ENCODE measurements at places on chromosomes 7 and 10.

GRCh38 chr10:103367379-103367781, 396 bp upstream of the TAF5 start:
- DNase-seq, result no peak

- no peak for DNase-seq
Measured at GRCh38 chr7:130421684-130422083, 19.1 kb downstream of the CEP41 start.

DNA sequence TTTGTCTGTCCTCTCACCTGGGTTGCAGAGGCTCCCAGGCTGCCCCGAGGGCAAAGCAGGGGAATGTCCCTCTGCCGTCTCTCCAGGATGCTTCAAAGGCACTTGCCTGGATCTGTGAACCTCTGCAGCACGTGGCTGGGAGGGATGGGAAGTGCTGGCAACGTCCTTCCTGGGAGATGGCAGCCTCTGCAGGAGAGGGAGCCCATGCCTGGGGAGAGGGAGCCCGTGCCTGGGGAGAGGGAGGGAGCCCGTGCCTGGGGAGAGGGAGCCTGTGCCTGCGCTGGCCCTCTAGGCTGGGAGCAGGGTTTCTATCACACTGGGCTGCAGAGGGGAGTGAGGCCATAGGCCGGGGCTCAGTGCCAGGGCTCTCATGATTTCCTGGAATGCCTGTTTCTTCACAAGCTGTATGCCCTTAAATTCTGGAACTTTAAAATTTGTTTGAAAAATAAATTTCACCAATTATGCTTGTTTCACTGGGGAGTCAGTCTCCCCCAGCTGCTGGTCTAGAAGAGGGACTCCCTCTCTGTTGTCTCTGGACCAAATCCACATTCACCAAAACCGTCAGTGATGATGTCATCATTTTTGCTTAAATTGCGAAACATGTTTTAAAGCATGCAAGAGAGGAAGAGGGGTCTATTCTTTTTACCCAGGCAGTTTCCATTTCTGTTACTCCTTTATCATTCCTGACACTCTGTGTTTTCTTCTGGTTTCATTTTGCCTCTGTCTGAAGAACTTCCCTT, 135.7 kb downstream of the DNAJB6 start:
- DNase-seq, result no peak

DNA sequence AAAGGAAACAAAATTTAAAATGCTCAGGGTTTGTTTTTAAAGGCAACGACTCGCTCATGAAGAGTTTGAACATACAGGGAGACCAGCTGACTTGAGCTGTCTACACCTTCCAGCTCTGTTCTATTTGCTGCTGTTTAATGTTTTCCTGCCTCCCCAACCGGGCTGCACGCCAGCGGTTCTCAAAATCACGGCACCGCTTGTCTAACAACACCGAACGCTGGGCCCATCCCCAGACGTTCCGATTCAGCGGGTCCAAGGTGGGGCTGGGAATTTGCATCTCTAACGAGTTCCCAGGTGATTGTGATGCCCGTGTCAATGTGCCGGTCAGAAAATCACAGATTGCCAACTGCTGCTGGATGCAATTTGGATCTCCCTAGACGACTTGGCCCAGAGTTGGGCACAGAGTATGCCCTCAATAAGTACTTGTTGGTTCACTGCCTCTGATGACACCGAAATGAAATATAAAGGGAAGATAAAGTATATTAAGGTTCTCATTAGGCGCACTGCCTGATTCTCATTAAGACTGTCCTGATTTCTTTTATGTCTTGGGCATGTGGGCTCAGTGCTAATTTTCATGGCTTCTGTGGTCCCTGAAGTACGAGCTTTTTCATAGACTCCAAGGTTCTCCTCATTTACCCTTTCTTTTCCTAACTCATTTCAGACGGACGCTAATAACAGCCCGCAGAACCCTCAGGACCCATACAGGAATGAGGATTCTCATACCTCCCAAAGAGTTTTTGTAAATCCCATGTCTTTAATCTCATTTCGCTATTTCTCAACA, 28.5 kb downstream of the CELF2 start:
- DNase-seq, result no peak

DNA sequence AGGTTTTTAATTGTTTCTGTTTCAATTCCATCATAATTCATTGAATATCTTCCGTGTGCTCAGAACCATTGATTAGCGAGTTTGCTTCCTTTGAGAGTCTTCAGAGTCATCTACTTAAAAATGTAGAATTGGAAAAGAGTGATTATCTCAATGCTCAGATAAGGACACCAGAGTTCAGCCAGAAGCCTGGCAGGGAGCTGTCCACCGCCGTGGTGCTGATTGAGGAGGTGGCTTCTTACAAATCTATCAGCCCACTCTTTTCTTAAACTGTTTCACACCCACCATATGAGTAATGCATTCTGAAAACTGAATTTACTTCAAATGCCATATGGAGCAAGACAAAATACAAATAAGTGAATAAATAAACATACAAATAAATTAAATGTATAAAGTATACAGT, 79.3 kb downstream of the INSYN2A start:
- DNase-seq, result no peak

DNA sequence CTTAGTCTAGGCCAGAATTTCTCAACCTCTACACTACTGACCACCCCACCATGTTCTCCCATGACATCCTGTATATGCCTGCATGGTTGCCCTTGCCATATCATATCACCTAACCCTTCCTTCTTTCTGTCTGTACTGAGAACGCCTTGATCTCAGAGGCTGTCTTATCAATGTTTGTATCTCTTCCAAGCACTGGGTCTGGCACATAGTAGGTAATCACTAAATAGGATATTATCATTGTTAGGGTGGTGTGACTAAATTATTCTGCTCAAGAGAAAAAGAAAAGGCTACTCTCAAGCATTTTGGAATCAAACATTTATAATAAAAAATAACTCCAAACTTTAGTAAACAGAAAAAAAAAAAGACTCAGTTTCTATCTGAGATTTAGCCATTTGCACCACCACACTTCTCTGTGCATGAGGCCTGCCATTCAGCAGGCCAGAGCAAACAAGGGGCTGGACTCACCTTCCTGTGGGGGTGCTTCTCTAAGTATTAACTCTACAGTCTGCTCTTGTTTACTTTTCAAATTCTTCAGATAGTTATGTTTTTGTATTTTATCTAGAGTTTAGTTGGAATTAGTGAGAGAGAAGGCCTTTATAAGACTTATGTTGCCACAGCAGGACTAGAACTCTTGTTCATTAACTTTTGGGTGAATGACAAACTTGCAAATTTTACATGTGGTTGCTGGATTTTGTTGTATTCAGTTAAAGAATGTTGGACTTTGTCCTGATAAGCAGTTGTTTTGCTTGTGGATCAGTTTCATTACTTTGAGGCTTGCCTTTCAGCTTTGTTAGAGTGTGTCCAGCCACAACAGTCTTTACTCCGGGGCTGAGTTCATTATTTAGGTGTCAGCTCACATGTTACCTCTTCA, 5.4 kb downstream of the AGBL3 start:
- DNase-seq, result no peak

DNA sequence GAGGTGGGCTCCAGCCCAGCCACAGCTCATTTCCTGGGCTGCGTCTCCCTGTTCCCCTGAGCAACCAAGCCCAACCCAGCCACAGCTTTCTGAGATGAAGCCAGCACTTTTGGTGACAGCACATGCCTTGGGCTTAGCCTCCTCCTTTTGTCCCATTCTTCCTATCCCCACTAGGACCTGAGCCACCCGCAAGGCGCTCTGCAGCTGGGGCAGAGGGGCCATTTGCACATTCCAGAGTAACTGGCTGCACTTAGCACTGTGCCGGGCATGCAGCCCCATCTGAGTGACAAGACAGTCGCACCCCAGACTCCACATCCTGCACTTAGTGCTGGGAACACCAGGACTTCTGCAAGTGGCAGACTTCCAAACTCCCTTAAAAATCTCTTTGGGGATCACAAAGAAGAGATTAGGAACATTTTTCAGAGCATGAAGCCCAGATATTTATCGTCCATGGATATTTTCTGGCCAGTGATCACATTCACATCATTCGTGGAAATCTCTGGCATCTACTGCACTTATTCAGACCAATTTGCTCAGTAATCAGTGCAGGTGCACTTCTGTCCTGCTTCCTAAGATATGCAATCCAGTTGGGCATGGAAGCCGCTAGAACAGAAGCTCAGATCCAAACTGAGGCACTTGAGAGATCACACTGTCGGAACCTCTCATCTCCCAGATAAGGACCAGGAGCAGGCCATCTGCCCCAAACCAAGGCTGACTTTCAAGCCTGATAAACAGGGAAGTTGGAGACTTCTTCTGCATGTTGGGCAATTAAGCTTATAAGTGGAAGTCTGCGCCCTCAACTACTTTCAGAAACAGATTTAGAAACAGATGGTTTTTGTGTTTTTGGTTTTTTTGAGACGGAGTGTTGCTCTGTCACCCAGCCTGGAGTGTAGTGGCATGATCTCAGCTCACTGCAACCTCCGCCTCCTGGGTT, 26.4 kb downstream of the CHST15 start:
- no peak for DNase-seq

GRCh38 chr7:95066737-95067530, 159.5 kb downstream of the PPP1R9A start:
- DNase-seq, result no peak

GRCh38 chr7:152602962-152603361, 73.0 kb downstream of the XRCC2 start:
- no peak for DNase-seq

DNA sequence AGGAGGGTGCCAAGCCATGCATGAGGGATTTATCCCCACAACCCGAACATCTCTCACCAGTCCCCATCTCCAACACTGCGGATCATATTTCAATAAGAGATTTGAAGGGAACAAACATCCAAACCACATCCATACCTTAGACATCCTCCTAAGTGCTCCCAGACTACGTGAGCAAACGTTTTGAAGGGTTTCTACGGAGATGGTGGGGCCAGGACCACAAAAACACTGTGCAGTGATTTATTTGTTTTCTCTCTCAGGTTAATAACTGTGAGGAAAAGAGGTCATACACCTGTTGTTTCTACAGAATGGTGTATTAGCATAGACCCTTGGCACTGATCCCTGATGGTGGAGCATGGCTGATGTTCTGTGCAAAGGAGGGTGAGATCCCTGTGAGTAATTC, 277.8 kb downstream of the FRMD4A start:
- DNase-seq, result no peak

DNA sequence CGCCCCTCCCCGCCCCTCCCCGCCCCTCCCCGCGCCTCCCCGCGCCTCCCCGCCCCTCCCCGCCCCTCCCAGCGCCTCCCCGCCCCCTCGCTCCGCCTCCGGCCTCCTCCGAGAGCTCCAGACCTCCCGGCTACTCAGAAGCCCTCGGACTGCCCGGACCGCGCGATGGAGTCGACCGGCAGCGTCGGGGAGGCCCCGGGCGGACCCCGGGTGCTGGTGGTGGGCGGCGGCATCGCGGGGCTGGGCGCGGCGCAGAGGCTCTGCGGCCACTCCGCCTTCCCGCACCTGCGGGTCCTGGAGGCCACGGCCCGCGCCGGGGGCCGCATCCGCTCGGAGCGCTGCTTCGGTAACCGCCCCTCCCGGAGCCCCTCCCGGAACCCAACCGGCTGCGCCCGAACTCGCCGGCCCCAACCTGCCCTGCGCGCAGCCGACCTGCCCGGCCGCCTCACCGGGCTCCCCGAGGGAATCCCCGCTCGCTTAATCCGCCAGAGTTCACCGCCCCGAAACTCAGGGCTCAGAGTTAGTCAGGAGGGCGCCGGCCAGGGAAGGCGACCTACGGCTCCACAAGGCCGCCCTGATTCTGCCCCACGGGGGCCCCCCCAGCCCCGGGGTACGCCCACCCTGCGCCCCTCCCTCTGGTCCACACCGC, at the start of gene PAOX:
PAOX (plus strand) TSS at position 111 of the 649 bp plus-strand sequence; CDS start at position 166, 55 bp downstream.
- no peak for DNase-seq

- no peak for DNase-seq
Measured at GRCh38 chr10:104300736-104301292, 31.8 kb downstream of the GSTO2 start.

- no peak for DNase-seq
Measured at GRCh38 chr10:102236006-102236405, 5.3 kb downstream of the PITX3 start.

- no peak for DNase-seq
Measured at GRCh38 chr10:90960355-90960814, 39.5 kb upstream of the ANKRD1 start.

- DNase-seq, result no peak
Measured at GRCh38 chr7:26856176-26856985, 8.0 kb downstream of the SKAP2 start.

DNA sequence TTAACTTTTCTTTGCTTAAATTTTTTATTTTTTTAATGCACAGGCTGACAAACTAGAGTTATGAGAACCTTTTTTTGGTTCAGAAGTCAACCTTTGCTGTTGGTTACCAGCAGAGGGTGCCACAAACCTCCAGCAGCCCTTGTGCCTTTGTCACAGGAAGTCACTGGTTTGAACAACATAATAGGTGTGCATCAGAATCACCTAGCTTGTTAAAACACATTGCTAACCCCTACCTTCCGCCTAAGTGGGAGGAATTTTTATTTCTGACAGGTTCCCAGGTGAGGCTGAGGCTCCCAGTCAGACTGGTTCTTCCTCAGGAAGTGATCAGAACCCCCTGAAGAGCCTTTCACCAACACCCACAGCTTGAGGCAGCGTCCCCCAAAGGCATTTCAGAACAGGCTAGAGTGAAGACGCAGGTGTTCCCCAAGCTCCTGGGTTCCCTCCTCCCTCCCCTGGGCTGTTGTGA, 22.6 kb upstream of the VDAC2 start:
- DNase-seq, result peak; percentile 50

- no peak for DNase-seq
Measured at GRCh38 chr7:44750921-44751571, 2.4 kb downstream of the ZMIZ2 start.

GRCh38 chr10:3738855-3739350, 46.1 kb downstream of the KLF6 start:
- no peak for DNase-seq

- DNase-seq, result no peak
Measured at GRCh38 chr7:136971776-136972175, 103.3 kb downstream of the CHRM2 start.

DNA sequence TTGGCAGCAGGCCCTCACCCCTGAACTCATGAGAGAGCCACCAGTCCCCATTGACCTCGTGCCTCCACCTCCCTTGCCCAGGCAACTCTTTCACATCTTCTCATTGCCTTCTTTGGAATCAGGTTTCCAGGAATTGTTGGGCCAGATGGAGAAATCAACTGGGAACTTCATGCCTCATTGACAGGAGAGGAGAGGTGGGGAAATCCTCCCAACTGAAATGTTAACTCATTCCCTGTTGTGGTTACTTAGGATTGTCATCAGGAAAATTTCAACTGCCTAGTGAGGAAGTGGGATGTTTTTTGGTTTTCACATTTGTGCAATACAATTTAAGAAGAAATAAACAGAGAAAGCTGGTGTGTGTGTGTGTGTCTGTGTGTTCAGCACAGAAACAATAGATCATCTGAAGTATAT, 106.6 kb upstream of the INHBA start:
- DNase-seq, result no peak

DNA sequence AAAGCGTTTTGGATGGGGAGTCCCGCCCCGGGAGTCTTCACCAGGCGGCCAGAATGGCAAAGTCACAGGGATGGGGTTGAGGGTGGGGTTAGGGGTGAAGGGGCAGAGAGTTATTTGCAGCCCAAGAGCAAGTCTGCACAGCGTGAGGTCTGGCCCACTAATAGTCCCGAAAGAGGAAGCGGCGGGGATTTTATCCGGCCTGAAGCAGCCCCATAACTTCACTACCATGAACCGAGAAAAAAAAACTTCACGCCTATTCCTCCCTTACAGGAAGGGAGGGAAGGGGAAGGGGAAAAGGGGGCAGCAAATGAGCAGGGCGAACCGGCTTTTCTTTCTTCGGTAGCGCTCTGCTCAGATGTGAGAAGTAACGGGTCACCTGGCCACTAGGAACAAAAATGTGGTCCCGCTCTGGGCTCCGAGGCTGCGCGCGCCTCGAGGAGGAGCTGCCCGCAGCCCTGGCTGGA, 712 bp downstream of the ITPRIP start:
- DNase-seq, result no peak

Measured in activated CD8-positive, alpha-beta memory T cell treated with anti-CD3 and anti-CD28 coated beads for 1 hour (primary cell).